ENCODE measurements at places on chromosomes 1 and 21.

- DNase-seq, result no peak
Measured at GRCh38 chr1:193176788-193177187, 9.6 kb downstream of the B3GALT2 start.

GRCh38 chr1:175075572-175076568 is 8.2 kb downstream of the TNN start:
- DNase-seq, result no peak

DNA sequence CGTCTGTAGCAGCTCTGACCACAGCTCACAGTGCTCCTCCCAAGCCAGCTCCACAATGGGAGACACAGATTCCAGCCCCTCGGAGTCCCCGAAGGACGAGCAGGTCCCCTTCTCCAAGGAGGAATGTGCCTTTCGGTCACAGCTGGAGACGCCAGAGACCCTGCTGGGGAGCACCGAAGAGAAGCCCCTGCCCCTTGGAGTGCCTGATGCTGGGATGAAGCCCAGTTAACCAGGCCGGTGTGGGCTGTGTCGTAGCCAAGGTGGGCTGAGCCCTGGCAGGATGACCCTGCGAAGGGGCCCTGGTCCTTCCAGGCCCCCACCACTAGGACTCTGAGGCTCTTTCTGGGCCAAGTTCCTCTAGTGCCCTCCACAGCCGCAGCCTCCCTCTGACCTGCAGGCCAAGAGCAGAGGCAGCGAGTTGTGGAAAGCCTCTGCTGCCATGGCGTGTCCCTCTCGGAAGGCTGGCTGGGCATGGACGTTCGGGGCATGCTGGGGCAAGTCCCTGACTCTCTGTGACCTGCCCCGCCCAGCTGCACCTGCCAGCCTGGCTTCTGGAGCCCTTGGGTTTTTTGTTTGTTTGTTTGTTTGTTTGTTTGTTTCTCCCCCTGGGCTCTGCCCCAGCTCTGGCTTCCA is 22.9 kb upstream of the VPS13D start:
- no peak for DNase-seq

DNA sequence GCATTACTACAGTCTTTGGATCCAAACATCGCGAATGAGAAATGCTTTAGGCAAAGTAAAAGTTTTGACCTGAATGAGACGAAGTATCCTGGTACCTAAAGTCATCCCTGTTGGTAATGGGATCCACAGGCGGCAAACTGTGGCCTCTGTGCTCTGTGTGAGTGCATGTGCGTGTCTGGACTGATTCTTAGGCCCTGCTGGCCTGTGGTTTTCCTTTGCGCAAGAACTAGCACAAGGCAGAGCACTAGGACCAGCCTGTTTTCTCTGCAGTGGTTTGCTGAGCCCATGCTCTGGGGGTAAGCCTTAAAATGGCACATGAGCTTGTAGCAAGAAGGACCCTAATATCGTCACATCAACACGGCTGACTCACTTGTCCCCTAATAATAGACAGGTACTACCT is 251.2 kb downstream of the DSCAM start:
- DNase-seq, result no peak

- no peak for DNase-seq
Measured at GRCh38 chr1:170929412-170929834, 5.9 kb upstream of the MROH9 start.

DNA sequence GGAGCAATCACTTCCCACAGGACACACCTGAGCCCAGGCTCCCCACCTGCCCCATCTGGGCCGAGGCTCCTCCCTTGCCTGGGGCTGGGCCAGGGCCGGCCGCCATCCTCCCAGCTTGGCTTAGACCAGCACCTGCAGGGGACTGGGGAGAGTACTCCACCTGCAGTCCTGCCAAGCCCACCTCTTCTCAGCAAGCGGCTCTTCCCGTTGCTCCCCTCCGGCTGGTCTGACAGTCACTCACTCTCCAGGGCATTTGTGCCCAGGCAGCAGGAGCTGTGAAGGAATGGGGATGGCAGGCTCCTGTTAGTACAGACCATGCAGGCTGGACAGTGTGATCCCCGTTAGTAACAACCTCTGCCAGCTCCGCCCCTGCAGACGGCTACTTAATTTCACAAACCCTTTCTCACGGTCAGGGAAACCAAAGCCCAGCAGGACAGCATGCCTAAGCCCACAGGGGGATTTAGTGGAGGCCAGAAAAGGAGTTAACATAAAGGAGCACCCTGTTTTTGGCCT is at the start of gene FYB2:
TSS of gene FYB2 (minus strand) at position 18 of the 513 bp plus-strand sequence. CDS start 114 bp downstream, outside the sequence.
- DNase-seq, result no peak

DNA sequence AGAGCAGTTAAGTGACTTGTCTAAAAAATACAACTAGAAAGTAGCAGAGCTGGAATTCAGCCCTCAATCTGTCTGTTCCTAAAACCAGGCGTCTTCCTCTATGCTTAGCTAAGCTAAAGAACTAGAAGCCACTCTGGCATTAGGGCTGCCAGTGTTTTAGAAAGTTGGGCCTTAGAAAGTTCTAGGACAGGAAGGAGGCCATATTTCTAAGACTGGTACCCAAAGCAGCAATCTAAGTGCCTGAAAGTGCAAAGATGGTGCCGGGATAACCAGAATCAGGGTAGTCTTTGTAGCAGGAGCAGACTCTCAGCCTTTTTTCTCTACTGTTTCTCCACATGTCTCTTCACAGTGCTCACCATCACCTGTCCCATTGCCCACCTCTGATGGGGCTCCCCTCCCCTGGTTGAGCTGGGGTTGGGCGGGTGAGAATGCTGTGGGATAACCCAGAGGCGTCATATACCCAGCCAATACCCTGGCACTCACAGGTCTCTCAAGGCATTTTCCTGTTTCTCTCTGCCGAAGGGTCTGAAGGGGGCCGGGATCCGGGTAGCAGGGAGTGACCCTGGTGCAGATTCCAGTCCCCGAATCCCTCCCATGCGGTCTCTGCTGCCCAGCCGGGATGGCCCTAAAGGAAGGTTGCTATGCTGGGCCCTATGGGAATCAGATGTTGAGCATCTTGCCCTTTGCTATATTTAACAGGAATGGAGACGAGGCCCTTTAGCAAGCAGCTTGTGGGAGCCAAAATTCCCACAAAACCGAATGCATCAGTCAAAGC is 1.1 kb upstream of the RCSD1 start:
- DNase-seq, result no peak

DNA sequence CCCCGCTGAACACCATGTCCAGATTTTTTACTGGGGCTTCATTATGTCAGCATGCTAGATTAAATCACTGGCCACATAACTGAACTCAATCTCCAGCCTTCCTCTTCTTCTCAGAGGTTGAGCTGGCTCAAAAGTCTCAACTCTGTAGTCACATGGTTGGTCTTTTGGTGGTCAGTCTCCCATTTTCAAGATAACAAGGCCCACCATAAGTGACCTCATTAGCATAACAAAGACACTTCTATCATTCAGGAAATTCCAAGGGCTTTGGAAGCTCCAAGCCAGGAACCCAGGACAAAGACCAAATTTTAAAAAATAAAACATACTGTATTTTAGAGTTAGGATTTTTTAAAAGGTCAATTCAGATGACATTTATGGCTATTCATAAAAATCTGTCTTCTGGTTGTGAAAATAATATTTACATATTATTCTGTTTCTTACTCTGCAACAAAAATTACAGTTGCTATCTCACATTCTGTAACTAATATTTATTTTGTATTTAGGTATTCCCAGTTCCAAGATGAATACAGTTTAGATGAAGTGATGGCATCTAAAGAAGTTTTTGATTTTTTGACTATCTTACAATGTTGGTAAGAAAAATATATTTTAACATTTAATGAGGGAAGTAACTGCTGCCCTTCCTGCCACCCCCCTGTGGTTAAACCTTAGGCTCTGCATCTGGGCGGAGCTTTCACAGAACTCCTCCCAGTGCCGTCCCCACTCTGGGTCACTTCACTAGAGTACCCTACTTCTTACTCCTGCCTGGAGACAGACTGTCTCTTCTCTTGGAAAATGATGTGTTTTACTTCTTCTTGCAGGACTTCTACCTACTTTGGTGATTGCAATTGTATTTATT is 49.3 kb downstream of the SCP2 start:
- DNase-seq, result no peak

GRCh38 chr21:14995695-14996490 is 68.9 kb downstream of the NRIP1 start:
- no peak for DNase-seq

DNA sequence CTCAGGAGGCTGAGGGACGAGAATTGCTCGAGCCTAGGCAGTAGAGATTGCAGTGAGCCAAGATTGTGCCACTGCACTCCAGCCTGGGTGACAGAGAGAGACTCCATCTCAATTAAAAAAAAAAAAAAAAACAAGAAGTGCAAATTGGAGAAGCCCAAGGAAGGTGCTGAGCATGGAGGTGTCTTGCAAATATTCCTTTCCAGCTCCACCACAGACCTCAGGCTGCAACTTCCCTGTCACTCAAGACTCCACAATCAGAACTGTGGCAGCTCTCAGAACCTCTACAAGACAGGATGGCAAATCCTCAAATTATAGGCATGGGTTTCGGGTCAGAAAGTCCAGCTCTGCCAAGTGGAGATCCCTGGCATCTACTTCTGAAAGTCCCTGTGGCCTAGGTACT is 104.4 kb upstream of the TIAM1 start:
- DNase-seq, result no peak

DNA sequence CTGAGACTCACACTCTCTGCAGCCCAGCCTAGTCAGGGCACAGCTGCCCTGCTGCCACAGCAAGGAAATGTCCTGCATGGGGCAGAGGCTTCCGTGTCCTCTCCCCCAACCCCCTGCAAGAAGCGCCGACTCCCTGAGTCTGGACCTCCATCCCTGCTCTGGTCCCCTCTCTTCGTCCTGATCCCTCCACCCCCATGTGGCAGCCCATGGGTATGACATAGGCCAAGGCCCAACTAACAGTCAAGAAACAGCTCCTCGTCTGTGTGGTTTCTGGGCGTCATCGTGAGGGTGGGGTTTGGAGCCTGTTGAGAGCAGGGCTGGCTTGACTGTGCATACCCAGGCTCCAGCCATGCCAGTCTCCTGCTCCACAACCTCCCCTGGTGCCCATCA is 19.5 kb downstream of the FAAH start:
- no peak for DNase-seq

DNA sequence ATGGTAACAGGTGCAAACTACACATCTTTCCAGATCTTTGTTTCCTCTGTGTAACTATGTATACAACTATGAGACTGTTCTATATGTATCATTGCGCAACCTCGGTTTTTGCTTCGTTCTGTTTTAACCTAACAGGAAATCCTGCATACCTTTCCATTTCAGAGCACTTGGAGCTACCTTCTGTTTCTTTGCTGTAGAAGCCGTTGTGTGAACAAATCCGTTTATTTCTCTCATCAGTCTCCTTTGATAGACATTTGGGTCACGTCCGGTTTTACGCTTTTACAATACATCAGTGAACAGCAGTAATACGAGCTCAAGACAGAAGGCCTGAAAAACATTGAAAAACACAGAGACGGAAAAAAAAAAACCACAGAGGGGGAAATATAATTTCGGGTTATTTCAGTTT is 10.5 kb downstream of the ATP5IF1 start:
- DNase-seq, result no peak

Measured in AG09319 (cell line).